ENCODE measurements at places on chromosomes 4 and X.
A peak's percentile ranks its signal among the peaks of the same experiment; 100 is the strongest.

- no peak for DNase-seq
These were observed 466.7 kb downstream of the TRAM1L1 start for GRCh38 chr4:116618638-116619037.

DNA sequence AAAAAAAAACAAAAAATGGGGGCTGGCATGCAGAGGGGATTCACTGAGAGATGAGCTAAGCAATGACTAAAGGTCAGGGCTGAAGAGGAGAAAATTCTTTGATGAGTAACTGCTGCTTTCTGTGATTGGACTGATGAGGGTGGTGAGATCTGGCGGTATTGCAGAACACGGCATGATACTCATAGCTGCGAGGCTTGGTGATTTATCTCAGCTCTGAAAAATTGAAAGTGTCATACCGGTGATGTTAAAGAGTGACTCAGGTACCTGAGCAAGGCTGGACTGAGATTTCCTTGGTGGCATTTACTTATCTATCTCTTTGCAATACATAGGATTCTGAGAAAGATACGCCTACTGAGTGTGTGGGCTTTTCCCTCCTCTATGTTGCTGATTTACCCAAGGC is 204.1 kb upstream of the DDX53 start:
- no peak for DNase-seq

GRCh38 chr4:82792912-82793649 is 5.5 kb downstream of the SCD5 start:
- no peak for DNase-seq

- no peak for DNase-seq
These were observed 29.2 kb upstream of the FGFBP2 start for GRCh38 chr4:15992167-15992485.

DNA sequence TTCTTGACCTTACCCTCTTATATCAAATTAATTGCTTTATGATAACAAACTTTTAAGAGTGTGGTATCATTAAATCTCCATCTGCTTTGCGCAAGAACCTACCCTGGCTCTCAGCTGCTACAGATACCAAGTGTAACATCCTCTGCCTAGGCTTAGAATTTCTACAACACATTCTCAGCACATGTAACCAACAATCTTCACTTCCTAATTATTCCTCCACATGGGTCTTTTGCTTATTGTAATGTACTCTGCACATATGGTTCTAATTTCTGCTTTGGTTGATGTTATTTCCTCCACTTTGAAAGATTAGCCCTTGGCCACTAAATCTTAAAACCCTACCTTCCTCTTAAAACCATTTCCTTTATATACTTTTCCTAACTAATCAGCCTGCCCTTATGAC is 242.4 kb downstream of the ARHGAP24 start:
- no peak for DNase-seq

DNA sequence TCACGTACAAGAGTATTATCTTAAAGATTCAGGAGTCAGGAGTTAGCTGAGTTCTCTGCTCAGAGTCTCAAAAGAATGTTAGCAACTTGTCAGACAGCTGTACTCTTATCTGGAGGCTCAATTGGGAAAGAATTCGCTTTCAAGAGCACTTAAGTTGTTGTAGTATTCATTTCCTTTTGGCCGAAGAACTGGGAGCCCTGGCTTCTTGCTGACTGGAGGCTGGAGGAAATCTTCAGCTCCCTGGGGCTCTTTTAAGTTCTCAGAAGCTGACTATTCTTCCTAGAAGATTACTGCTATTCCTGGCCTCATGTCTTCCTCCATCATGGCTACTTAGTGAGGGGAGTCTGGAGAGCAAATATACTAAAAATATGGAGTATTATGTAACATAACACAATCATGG is 587.2 kb downstream of the EPHA5 start:
- no peak for DNase-seq

GRCh38 chr4:12723849-12724447 is 760.2 kb downstream of the RAB28 start:
- no peak for DNase-seq

DNA sequence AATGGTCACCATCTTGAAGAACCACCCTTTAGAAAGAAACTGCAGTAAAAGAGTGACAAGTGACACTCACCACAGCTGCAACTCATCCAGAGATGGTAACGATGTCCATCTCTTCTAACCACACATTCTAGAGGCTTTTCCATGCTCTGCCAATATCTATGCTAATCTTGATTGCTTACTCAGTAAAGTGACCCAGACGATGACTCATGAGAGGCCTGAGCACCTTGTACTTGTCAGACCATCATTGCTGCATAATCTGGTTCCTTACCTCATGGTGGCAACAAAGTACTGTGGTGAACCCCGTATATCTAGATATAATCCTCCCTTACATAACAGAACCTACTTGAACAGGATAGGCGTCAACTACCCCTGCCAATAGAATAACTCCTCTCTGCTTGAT is 75.6 kb downstream of the CCNG2 start:
- DNase-seq, result no peak

GRCh38 chr4:2066571-2067445 is 7.7 kb downstream of the NAT8L start:
- DNase-seq, result no peak

GRCh38 chr4:25466966-25467697 is 90.1 kb downstream of the ANAPC4 start:
- no peak for DNase-seq

GRCh38 chr4:21888195-21888976 is 60.2 kb downstream of the KCNIP4 start:
- peak; percentile 61 for DNase-seq

GRCh38 chr4:113641025-113641431 is 120.5 kb downstream of the CAMK2D start:
- DNase-seq, result no peak

- no peak for DNase-seq
These were observed 253.2 kb upstream of the CENPE start for GRCh38 chr4:103451341-103451740.

DNA sequence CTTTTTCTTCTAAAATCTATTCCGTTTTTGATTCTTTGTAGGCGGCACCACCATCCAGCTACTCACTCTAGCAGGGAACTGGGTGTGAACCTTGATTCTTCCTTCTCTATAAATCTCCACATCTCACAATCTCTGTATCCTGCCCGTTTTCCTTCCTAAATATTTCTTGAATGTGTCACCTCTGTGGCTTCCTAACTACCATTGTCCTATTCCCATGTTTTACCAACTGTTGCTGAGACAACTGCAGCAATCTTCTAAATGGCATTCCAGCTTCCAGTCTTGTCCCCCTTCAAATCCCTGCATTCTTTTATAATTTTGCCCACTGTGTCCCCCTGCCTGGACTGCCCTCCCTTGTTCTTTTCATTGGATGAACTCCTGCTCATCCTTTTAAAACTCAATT is 641.3 kb downstream of the RPA4 start:
- DNase-seq, result no peak

DNA sequence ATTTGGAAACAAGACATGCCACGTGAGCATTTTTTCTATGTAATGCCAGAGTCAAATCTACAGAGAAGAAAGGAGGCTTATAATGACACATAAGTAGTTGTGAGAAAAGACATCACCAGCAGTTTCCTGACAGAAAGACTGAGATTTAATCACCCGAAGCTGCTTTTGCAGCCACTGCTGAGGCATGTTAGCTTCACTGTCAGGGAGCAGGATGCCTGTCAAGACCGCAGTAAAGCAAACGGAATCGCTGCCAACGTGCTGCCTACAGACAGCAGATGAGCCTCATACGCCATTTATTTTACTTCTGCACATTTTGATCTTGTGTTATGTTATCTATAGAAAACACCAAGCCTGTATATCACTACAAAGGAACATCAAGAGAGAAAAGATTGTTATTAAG is 68.7 kb upstream of the NDST3 start:
- DNase-seq, result no peak

DNA sequence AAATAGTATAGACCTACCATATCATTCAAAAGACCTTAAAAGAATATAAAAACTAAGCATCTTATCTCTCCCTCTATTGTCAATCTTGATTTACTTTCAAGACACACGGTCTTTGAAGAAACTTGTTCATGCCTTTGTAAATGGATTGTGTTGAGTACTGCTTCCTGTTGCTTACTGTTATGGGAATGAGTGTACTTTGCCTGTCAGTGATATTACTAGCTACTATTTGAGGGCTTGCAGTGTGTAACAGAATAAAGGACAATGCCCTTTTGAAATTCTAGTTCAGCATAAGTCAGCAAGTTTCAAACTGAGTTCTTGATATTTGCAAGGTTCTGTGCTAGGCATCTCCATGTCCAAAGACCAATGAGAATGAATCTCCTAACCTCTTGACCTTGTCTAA is 36.0 kb downstream of the CDKL5 start:
- DNase-seq, result no peak

DNA sequence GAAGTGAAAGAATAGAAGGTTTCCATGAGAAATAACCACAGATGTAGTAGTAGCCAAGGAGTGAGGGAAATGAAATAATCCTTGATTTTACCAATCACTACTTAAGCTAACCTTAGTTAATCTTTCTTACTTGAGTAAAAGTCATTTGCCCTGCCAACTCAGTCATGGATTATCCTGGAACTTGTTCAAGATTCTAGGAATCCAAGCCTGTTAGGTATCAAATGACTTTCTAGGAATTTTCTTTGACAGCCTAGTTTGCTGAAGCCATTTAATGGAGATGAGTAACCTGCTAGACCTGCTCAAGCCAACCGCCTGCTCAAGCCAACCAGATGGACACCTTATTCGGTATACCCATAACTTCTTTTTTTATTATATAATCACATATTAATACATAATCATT is 180.5 kb downstream of the KLHL13 start:
- no peak for DNase-seq

- no peak for DNase-seq
These were observed 105.6 kb downstream of the LNX1 start for GRCh38 chr4:53485658-53486040.

- no peak for DNase-seq
These were observed 133.2 kb upstream of the CT83 start for GRCh38 chrX:116596010-116596409.

GRCh38 chr4:40373636-40374035 is 38.5 kb downstream of the CHRNA9 start:
- no peak for DNase-seq
